ENCODE measurements at places on chromosomes 1 and 21. TPM values are rescaled to one million over a fixed set of nuclear protein-coding genes. Genes with fewer than 3 reads are reported as not detected.

- no peak for DNase-seq
- no peaks in the 10 kb centered on the region for H3K4me1 ChIP-seq
- H3K27me3 ChIP-seq: no peaks in the 10 kb centered on the region
- H3K27ac ChIP-seq: no peak overlapping the region
- peaks cover 13% of the 10 kb centered on the region for H3K36me3 ChIP-seq
These were observed 54.7 kb downstream of the NTPCR start for GRCh38 chr1:233005156-233005555.

DNA sequence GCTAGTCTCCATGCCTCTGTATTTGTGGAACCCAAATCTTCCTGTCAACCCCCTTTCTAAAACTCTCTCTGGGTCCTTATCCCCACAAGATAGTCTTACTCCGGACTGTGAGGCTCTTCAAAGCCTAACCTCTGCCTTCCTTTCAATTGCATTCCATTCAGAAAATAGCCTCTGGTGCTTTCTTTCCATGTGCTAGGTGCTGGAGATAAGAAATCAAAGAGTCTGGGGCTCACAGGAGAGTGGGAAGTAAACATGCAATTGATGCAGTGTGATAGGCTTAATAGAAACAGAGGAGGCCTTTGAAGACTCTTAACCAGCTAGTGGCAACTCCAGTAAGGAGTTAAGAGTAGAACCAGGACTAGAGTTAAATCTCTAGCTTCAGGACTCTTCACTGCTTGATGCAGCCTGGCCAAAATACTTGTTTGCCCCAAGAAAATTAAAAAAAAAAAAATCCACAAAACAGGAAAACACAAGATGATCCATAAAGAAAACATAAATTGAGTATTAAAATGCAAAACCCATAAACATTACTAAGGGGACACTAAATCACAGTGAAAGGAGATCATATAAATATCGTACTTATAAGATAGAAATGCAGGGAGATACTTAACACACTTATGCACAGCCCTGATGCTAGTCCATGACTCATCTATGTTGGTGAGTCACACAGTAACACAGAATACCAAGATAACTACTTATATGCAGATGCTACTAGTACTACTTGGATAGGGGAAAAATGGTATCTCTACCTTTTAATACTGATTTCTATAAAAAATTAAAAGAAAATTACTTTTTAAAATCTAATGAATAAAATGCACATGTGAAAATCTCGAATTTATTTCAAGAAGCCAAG lies 341.5 kb downstream of the KCNH1 start:
- no peak overlapping the region for H3K4me3 ChIP-seq
- H3K36me3 ChIP-seq: no peaks in the 10 kb centered on the region
- DNase-seq: no peak

- no peak for DNase-seq
- H3K36me3 ChIP-seq: no peaks in the 10 kb centered on the region
- no peaks in the 10 kb centered on the region for H3K4me1 ChIP-seq
- H3K4me3 ChIP-seq: no peak overlapping the region
- H3K27ac ChIP-seq: no peak overlapping the region
- no peaks in the 10 kb centered on the region for H3K27me3 ChIP-seq
These were observed 34.9 kb upstream of the CACHD1 start for GRCh38 chr1:64435000-64435399.

DNA sequence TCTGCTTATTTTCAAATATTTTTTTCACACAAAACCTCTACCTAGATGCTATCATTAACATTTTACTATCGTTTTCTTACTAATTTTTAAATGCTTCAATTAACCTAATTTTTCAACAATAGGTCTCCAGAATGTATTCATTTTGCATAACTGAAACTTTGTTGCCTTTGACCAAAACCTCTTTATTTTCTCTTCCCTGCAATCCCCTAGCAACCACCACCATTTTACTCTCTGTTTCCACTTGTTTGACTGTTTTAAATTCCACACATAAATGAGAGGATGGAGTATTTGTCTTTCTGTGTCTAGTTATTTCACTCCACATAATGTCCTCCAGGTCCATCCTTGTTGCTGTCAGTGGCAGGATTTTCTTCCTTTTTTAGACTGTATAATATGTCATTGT lies 9.5 kb upstream of the F13B start:
- no peak for DNase-seq
- H3K36me3 ChIP-seq: peaks cover 19% of the 10 kb centered on the region
- no peaks in the 10 kb centered on the region for H3K4me1 ChIP-seq
- H3K4me3 ChIP-seq: no peak overlapping the region
- no peak overlapping the region for H3K27ac ChIP-seq
- no peaks in the 10 kb centered on the region for H3K27me3 ChIP-seq

DNA sequence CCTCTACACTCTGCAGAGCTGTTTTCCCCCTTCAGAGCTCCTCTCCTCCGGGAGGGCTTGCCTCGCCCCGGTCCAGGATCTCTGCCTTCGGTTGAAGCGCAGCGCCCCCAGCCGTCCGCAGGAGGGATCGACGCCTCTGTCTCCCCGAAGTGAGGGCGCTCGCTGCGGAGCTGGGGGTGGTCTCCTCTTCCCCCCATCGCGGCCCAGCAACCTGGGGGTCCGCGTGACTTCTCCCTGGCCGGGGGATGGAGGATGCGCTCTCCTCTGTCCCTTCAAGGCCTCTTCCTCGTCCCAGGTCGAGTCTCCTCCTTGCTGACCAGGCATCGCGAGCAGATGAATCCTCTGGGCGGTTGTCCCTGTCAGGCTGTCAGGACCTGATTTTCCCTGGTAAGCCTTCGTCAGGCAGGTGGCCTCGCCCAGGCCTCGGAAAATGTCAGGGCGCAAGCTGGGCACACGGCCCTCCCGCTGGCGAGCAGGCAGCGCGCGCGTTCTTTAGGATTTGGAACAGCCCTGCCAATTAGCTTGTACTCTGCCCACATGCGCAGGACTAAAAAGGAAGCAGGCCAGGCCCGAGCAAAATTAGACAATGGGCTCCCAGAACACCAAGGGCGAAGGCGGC lies 90.5 kb downstream of the EDEM3 start:
- peaks cover 2% of the 10 kb centered on the region for H3K4me1 ChIP-seq
- H3K27ac ChIP-seq: no peak overlapping the region
- H3K27me3 ChIP-seq: no peaks in the 10 kb centered on the region
- H3K36me3 ChIP-seq: no peaks in the 10 kb centered on the region
- H3K4me3 ChIP-seq: peak overlapping the region; percentile 52

ST6GALNAC3 gene
- total RNA-seq: 11.2 TPM
